Bone marrow (tissue), 2 donors: ENCODE measurements at places on chromosomes 11 and 22.

- DNase-seq = no peak
Observed at GRCh38 chr11:134449713-134450112, 37.7 kb upstream of the B3GAT1 start.

DNA sequence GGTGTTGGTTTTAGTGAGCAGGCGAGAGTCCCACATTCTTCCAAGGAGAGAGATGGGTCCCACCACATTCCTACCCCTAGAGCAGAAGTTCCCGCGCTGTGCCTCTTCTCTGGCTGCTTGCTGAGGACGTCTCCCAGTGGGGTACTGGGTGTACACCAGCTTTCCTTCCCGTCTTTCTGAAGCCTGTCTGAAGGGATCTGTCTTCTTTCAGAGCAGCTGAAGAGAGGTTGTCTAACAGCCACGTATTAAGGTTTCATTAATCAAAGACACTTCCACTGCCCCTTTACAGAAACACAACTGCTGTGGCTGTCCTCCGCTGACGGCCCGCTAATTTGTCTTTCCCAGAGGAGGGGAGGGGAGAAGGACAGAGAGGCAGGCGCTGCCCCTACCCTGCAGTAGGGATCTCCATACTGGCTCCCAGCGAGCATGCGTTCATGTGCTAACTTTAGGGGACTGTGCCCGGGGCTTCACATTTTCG, 56.0 kb downstream of the ZBTB16 start:
- no peak for DNase-seq

- DNase-seq = no peak
Observed at GRCh38 chr11:9745411-9746211, 81.7 kb downstream of the SWAP70 start.

GRCh38 chr11:81000334-81000733, 1559.5 kb upstream of the TENM4 start:
- no peak for DNase-seq

GRCh38 chr11:77425346-77425745, 48.5 kb downstream of the PAK1 start:
- DNase-seq = no peak

DNA sequence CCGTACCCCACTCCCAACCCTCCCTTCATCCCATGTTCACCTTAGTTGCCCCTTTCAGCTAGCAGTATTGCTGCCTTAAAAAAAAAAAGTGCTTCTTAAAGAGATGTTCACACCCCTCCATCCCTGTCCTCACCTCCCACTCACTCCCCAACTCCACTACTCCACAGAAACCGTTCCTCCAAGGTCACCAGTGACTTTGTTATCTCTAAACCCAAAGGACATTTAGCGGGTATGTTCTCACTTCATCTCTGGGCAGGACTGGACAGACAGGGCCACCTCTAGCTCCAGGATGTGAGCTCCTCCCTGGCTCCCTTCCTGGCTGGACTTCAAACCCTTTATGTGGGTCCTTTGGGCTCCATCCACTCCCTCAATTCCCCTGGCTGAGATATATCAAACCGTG, 6.4 kb upstream of the RCOR2 start:
- no peak for DNase-seq

DNA sequence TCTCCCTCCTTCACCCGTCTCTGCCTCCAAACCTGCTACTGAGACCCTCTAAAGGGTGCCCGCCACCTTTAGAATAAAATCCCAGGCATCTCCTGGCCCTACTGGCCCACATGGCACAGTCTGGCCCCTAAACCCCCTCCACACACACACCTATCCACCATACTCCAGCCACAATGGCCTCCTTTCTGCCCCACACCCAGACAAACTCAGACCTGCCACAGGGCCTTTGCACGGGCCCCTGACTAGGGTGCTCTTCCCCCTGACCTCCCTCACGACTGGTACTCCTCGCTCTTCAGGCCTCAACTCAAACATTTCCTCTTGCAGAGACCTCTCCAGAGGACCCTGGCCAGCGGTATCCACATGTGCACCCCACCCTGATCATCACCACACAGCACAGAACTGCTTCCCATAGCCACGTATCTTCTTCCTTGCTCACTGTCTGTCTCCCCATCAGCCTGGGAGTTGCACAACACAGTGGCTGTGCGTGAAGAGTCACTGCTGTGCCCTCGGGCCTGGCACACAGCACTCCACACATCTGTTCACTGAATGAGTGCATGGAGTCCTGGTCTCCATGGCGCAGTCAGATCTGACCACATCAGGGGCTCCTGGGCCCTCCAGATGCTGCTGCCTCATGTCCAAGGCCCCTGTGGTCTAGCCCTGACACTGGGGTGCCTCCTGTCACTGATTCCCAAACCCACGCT, 66.2 kb upstream of the TCF20 start:
- no peak for DNase-seq

DNA sequence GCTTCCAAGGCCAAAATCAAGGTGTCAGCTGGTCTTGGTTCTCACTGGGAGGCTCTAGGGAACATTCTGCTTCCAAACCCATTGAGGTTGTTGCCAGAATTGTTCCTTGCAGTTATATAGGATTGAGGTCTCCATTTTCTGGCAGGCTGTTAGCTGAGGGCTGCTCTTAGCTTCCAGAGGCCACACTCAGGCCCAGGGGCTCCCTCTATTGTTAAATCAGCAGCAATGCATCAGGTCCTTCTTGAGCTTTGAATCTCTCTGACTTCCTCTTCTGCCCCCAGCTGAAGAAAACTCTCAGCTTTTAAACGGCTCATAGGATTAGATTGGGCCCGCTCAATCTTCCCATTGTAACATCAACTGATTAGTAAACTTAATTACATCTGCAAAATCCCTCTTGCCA, 39.3 kb upstream of the BSX start:
- peak; percentile 62 for DNase-seq

- no peak for DNase-seq
Observed at GRCh38 chr11:107591378-107592230, 657 bp downstream of the ELMOD1 start.

DNA sequence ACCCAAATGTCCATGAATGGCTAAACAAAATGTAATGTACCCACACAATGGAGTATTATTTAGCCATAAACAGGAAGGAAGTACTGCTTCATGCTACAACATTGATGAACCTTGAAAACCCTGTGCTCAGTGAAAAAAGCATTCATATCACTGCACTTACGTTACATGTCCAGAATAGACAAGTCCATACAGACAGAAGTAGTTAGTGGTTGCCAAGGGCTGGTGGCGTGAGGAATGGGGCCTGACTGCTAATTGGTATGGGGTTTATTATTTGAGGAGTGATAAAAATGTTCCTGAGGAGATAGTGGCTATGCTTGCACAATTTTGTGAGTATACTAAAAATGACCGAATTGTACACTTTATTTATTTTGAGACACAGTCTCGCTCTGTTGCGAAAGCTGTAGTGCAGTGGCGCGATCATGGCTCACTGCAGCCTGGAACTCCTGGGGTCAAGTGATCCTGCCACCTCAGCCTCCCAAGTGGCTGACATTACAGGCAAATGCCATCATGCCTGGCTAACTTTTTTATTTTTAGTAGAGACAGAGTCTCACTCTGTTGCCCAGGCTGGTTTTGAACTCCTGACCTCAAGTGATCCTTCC, 7.7 kb upstream of the SYVN1 start:
- no peak for DNase-seq

GRCh38 chr11:35650467-35650866, 12.1 kb upstream of the TRIM44 start:
- DNase-seq = no peak

GRCh38 chr11:60281485-60281884, 1.0 kb downstream of the MS4A4A start:
- DNase-seq = no peak

- no peak for DNase-seq
Observed at GRCh38 chr11:108916290-108916689, 251.4 kb downstream of the DDX10 start.

DNA sequence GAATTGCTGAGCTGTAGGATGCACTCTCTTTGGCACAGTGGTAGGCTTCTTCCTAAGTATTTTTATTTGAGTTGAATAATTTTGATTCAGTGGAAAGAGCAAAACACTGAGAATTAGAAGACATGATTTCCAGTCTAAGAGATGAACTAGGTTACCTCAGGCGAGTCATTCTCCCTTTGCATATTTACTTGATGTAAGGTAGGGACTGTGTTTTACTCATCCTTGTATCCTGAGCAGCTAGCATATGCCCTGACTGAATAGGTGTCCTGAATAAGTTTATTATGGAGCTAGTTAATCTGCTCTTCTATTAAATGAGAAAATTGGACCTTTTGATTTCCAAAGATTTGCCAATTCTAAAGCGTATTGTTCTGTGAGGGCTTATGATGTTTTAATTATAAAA, 50.7 kb downstream of the STIM1 start:
- DNase-seq = no peak

GRCh38 chr11:1458340-1459218, 28.0 kb downstream of the MOB2 start:
- DNase-seq = no peak

DNA sequence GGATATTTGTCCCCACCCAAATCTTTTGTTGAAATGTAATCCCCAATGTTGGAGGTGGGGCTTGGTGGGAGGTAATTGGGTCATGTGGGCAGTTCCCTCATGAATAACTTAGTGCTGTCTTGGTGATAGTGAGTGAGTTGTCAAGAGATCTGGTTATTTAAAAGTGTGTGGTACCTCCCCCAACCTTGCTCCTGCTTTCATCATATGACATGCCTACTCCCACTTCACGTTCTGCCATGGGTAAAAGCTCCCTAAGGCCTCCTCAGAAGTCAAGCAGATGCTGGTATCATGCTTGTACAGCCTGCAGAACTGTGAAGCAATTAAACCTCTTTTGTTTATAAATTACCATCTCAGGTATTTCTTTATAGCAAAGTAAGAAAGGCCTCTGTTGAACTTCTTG, 30.6 kb downstream of the AAMDC start:
- no peak for DNase-seq

DNA sequence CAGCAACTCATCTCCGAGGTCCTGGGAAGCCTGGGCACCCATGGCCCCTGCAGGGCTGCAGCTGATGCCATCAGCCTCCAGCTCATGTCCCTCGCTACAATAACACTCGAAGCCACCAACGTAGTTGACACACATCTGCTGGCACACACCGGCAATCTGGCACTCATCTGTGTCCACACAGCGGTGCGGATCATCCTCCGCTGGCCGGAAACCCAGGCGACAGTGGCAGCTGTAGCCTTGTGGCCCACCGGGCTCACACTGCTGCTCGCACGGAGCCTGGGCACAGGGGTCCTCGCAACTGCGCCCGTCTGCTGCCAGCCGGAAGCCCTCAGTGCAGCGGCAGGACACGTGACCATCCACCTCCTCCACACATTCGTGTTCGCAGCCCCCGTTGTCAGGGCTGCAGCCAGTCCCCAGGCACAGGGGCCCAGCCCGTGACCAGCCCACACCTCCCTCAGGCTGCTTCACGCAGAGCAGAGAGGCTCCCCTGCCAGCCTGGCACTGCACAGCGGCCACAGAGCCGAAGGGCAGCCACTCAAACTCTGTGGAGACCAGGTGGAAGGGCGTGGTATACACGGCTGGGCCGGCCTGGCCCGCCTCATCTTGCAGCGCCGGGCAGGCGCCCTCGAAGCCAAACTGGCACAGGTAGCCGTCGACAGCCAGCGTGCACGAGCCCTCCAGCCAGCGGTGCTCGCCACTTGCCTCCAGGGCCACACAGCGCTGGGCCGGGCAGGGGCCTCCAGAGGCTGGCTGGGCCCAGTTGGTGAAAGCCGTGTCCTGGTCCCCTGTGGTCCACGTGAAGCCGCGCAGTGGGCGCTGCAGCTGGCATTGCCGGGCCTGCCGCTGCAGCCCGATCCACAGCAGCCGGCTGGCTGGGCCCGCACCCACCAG, 678 bp downstream of the CD248 start:
- no peak for DNase-seq

DNA sequence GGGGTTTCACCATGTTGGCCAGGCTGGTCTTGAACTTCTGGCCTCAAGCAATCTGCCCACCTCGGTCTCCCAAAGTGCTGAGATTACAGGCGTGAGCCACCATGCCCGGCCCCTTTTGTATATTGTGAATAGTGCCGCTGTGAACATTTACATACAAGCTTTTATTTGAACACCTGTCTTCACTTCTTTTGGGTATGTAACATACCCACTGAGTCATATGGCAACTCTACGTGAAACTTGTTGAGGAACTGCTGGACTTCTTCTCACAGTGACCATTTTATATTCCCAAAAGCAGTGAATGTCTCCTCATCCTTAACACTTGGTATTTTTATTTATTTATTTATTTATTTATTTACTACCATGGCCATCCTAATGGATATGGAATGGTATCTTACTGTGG, 3.9 kb upstream of the SCT start:
- DNase-seq = no peak

DNA sequence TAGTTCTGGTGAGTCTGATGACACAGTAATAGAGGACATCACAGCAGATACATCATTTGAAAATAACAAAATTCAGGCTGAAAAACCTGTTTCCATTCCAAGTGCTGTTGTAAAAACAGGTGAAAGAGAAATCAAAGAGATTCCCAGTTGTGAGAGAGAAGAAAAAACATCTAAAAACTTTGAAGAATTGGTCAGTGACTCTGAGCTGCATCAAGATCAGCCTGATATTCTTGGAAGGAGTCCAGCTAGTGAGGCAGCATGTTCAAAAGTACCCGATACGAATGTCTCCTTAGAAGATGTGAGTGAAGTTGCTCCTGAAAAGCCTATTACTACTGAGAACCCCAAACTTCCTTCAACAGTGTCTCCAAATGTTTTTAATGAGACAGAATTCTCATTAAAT, 38.7 kb downstream of the RTN3 start:
- no peak for DNase-seq
